Tongue (tissue), 3 donors: ENCODE measurements at places on chromosomes 4 and X. TPM values are rescaled to one million over a fixed set of nuclear protein-coding genes. Genes with fewer than 3 reads are reported as not detected.

Gene GYG2
- total RNA-seq = 1.6 TPM

DNA sequence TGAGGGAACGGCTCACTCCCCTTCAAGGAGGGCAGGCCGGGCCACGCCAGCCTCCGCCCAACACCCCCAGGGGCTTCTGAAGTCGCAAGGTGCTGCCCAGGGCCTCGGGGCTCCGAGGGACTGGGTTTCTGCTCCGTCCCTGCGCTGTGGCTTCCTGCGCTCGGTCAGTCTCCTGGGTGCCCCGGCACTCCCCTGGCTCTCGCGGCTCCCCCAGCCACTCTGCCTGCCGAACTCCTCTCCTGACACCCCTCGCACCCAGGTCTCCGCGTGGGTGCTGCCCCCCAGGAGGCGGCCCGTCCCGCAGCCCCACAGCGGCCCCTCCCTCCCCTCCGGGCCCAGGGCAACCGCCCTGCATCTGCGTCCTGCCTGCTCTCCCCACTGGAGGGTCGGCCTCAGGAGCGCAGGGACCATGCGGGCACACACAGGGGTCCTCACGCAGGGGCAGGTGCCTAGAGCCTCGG, 151.9 kb downstream of the AFAP1 start:
- no peak for DNase-seq

Gene MAGED2
- total RNA-seq = 803 TPM

DNA sequence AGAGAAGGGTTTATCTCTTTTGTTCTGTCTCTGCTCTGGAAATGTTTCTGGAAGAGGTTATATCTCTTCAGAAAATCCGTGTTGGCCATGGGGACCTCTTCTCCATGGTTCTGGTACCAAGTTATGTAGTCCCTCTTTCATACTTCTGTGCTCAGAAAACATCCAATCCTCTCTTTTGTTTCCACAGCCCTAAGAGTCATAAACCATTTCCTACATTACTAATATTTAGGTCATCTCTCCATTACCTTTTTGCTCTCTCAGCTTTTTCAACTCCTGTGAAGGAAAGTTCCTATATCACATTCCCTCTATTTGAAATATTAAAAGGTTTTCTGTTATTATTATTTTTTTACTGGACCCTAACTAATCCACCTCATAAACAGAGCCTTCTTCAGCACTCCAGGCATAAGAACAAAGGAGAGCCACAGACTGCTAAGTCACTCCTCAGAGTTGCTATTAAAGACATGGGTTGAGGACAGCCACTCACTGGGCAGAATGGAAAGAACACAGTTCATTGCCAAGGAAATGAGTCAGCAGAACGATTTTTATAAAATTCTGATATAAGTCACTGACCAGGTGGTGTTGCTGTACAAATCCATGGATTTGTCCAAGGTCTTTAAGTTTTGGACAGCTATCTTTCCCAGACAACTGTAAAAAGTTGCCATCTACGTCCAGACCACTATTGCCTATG, 122.4 kb upstream of the NPY2R start:
- no peak for DNase-seq

DNA sequence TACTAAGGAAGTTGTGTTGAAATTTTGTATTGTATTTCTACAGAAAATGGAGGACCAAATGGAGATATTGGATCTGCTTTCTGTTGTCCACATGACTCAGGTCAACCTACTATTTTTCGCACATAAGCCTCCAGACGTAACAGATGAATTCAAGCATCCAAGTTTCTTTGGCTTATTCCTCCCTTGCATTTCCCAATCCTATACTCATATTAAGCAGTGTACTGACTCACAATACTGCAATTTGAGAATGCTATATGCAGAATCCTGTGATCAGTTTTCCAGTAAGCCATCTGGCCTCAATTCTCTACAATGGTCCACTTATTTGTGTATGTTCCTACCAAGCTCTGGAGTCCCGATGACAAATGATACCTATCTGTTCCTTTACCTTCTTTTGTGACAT, 75.7 kb downstream of the ASB9 start:
- DNase-seq = no peak

Gene AMBN
- total RNA-seq = not detected

- DNase-seq = no peak
These were observed 149.1 kb downstream of the SLC39A8 start for GRCh38 chr4:102196221-102196620.

DNA sequence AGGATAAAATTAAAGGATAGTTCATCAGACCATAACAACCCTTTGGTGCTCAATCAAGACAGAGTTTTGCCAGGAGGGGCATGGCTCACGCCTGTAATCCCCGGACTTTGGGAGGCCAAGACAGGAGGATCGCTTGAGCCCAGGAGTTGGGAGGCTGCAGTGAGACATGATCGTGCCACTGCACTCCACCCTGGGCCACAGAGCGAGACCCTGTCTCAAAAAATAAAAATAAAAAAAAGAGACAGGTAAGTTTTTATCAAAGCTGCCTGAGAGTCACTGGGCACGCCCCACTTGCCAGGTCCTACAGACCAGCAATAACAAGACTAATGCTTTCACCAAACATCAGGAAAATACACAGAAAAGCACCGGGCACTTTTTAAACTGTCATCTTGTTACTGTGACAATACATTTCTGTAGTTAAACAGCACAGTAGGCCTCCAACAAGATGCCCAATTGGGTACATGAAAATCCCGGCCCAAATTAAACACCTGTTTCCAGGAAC, 765 bp downstream of the CFAP97 start:
- no peak for DNase-seq

- DNase-seq = no peak
These were observed 95.7 kb upstream of the TTC29 start for GRCh38 chr4:147041376-147041775.

Gene AFP
- not detected for total RNA-seq

GRCh38 chr4:142098900-142099545, 462.6 kb downstream of the IL15 start:
- DNase-seq = no peak

DNA sequence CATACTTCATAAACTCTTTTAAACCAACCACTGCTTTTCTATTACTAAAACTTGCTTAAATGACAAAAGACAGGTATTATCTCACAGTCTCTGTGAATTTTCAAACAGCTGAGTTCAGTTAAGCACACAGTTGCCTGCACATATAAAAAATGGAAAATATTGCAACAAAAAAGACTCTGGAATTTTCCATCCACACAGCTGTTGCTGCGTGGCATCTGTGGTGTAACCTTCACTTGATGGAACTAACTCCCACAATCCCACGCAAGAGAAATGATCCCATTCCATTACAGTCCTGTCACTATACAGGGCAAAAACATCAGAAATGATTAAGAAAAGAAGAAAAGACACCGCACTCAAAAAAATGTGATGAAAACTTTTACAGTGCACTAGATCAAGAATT, 149.8 kb upstream of the TBL1X start:
- DNase-seq = peak; percentile 48

Gene SLC10A6
- total RNA-seq = 0.51 TPM

DNA sequence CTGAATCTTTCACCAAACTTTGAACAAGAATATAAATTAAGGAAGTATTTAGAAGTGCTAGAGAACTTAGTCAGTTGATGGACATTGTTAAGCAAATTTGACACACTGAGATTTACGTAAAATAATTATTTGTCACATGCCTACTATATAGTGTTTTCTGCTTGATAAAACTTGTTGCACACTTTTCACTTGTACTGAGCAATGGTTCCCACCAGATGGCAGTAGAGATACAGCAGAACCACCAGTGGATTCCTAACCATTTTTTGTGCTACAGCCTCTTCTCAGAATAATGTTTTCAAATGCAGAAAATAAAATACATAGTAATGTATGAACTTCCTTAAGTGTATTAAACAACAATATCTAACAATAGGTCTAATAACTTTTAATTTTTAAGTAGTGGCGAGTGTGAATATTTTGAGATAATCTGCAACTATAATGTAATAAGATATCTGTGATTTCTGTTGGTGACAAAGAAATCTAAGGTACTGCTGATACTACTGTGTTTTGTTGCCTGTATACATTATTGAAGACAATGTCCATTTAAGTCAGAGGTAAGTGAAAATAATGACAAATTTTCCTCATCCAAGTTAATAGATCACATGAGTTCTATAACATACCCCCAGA, 81.2 kb downstream of the APOOL start:
- peak; percentile 40 for DNase-seq

DNA sequence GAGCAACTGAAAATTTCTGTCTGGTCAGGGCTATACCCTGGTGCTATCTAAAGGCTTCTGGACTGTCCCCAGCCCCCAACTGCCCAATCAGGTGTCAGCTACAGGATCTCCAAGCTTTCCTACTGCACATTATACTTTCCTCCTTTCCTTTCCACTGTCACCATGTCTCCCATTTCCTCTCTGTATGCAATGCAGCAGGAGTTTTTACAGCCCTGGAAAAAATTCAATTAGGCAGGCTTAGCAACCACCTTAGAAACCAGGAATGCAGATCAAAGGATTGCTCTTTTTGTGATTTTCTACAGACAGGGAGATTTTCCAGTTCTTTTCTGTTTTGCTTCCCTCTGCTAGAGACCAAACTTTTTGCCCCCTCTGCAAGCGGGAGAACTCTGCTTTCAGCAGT, 6.0 kb upstream of the NAF1 start:
- DNase-seq = no peak

Gene HHIP
- total RNA-seq = 4.4 TPM

DNA sequence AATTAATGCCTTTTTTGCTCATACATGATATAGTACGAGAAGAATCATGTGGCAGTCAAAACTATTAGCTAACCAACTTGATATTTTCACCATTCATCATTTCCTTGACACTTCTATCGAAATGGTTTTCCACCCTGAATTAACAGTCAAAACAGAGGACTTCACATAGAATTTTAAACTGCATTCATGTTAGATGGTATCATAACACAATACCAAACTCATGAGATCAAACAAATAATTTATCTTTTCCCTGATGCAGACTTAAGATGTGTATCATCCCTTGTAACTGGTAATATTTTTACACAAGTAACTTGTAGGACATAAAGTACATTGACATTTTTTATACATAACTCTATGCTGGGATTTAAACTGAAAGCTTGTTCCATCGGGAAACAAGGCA, 18.2 kb upstream of the ANTXR2 start:
- no peak for DNase-seq

GRCh38 chr4:37590016-37590415, 96.2 kb downstream of the RELL1 start:
- peak; percentile 24 for DNase-seq

Gene VAMP7
- total RNA-seq = 31.3 TPM

- DNase-seq = no peak
These were observed 31.5 kb upstream of the STOX2 start for GRCh38 chr4:183873409-183874185.

Gene PRR32
- 56.3 TPM for total RNA-seq

GRCh38 chr4:54941994-54942552, 183.3 kb downstream of the KDR start:
- peak; percentile 62 for DNase-seq

GRCh38 chr4:87551361-87551760, 22.2 kb upstream of the SPARCL1 start:
- DNase-seq = no peak

Gene CLDN34
- total RNA-seq = not detected

Gene CNKSR2
- total RNA-seq = 13.4 TPM

DNA sequence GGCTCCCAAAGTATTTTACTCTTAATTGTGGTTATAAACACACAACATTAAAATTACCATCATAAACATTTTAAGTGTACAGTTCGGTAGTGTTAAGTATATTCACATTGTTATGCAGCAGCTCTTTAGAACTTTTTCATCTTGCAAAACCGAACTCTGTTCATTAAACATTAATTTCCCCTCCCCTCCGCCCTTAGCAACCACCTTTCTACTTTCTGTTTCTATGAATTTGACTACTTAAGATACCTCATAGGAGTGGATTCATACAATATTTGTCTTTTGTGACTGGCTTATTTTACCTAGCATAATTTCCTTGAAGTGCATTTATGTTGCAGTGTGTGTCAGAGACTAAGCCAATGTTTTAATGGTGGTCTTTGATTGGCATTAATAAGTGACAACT, 32.6 kb downstream of the IL13RA1 start:
- DNase-seq = no peak

DNA sequence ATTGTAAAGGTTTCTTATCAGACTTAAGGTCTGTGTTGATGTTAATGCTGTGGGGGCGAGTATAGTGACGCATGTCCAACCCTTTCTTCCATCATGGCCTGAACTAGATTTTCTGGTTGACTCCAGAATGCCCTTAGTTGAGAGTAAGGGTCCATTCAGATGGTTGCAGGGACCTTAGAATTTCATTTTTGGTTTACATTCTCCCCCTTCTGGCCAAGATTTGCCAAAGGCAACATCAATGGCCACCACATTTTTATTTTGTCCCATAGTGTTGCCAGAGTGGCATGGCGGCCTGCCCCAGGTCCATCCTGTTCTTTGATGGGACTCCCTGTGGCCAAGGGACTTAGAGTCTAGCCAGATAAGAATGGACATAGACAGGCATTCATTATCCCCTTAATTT, 368.5 kb downstream of the GPM6A start:
- DNase-seq = no peak

- DNase-seq = no peak
These were observed 41.6 kb downstream of the RAB33A start for GRCh38 chrX:130213376-130213775.

Gene BEX3
- 146 TPM for total RNA-seq

- peak; percentile 64 for DNase-seq
These were observed at the start of gene DNASE1L1 for GRCh38 chrX:154409222-154409871. Gene DNASE1L1, minus strand, starts transcription at chrX:154409254. Its CDS starts 3,686 bp downstream, at chrX:154405568.

DNA sequence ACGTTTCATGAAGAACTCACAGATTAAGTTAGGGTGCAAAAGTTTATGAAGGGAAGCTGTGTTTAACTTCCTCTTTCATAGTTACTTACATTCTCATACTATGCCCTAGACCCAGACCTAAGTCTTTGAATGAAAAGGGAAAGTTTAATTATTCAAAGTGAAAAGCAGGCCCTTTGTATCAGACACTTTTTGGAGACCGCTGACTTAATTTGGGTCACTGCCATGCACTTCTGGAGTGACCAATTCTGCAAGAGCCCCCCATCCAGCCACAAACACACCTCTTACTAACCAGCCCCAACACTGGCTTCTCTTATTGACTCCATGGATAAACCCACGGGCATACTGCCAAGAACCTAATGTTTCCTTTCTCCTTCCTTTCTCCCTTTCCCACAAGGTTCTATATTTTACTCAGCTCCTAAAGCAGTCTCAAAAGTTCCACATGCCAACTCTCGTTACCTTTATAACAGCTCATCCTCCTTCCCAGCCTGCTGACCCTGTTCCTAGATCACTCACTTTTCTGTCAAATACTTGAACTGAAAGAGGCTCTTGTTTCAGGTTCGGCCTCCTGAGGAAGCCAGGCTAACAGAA, 34.5 kb downstream of the ABCE1 start:
- peak; percentile 24 for DNase-seq

DNA sequence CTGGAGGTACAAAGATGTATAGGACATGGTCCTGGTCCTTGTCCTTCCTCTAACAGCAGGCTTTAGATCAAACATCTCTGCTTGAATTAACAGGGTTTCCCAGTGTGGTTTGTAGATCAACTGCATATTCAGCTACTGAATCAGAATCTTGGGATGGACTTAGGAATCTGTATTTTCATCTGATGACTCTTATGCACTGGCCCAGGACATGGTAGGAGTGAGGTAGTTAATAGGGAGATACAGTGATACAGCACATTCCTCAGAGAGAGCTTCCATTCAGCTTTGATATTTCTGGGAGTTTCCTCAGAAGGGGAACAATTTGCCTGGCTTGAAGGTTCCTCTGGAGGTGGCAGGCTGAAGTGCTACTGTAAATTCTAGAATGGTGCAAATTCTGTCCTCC, 203.1 kb downstream of the LARP7 start:
- DNase-seq = no peak

Gene TGIF2LX
- not detected for total RNA-seq

GRCh38 chr4:66059136-66059535, 388.8 kb upstream of the EPHA5 start:
- DNase-seq = no peak
